ENCODE measurements at places on chromosomes 12 and 14. TPM values are rescaled to one million over a fixed set of nuclear protein-coding genes. Genes with fewer than 3 reads are reported as not detected.
A peak's percentile ranks its signal among the peaks of the same experiment; 100 is the strongest.

DNA sequence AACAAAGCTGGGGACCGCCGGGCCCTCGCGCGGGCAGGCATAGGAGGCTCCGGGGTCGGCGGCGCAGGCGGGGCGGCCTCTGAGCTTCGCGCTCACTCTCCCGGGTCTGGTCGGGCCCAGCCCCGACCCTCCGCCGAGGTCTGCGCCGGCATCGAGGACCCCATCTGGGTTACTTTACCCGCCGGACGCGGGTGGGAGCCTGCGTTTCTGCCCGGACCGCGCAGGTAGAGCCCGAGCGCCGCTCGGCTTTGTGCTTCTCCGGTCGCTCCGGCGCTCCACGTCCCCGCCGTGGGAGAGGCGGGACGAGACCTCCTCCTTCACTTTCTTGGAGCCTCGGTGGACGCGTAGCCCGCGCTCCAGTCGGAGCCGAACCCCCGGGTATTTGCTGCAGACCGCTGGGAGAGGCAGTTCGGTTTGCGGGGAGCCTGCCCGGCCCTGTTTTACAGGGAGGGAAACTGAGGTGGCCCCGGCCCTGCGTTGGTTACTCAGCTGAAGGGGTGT is 63.2 kb downstream of the FBXL14 start:
- no peak for DNase-seq

- no peak for DNase-seq
Observed at GRCh38 chr12:128930606-128931005, 77.3 kb downstream of the GLT1D1 start.

GRCh38 chr12:47707905-47708543 is 2.2 kb upstream of the RPAP3 start:
- DNase-seq, result no peak

Gene KRT6B
- polyA plus RNA-seq, result 0.18 TPM

- DNase-seq, result no peak
Observed at GRCh38 chr12:105658389-105658788, 327.9 kb downstream of the C12orf75 start.

Gene ZFYVE26
- polyA plus RNA-seq, result 5.9 TPM

GRCh38 chr12:5456906-5457305 is 25.0 kb downstream of the NTF3 start:
- DNase-seq, result no peak

DNA sequence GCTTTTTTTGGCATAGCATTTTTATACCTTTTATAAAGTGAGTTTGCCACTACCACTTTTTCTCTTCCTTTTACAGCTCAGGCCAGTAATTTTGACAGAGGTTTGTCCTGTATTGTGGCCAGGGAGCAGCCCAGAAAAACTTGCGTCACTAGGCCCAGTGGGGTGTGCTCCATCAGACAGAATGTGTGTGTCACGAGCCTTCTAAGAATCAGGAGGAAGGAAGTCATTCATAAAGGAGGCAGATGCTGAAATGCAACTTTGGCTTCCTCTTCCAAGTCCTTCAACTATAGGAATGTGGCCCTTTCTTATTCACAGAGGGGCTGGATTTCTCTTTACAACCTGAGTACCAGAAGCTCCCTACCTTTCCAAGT is 10.1 kb upstream of the RAB35 start:
- DNase-seq, result no peak

- DNase-seq, result peak; percentile 59
Observed at GRCh38 chr14:100577321-100577985, 9.8 kb downstream of the BEGAIN start.

GRCh38 chr14:20427231-20428009 is 8.5 kb downstream of the KLHL33 start:
- no peak for DNase-seq

Measured in aorta (tissue), 5 donors.